Suppressor macrophage treated with lipopolysaccharide for 4 hours (primary cell): ENCODE measurements at places on chromosomes 3 and 15.

GRCh38 chr3:109188741-109189140 lies 52.2 kb downstream of the C3orf85 start:
- no peak for DNase-seq

DNA sequence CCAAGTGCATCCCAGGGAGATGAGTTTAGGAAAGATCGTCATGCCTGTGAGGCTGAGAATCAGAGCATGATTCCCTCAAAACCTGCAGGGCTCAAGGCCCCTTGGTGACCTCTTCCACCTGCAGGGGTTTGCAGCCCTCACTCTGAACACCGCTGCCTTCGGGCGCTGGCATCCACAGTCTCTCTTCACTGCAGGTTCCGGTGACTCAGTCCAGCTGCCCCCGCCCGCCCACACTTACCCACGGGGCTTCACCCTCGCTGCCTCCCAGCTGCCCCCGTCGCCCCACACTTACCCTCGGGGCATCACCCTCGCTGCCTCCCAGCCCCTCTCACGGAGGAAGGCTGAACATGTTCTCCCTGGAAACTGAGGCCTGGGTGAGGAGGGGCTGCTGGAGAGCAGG lies 277.1 kb downstream of the XXYLT1 start:
- no peak for DNase-seq

DNA sequence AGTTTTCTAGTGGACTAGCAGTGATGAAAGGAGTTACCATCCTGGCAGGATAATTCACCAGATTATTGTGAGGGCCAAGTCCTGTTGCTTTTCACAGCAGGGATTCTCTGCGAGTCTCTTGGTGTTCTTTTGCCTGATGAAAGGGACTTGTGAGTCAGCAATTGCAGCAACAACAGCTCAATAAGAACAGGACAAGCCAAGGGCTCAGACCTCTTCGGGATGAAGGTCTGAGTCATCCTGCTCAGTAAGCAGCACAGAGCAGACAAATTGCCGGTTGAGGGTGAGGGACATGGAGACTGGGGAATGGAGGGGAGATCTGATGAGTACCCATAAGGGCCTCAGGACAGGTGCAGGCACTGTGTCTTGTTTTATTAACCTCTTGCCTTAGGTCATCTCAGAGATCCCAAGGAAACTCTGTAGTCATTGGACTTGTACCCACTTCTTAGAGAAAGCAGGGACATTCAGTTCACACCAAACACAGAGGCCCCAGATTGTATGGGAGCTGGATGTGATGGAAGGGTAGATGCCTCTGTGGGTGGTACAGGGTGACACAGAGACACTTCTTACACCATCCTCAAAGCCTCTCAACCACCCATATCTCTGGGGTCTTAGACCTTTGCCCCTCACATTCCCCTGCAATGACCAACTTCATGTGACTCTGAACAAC lies 173.8 kb upstream of the TLE3 start:
- peak; percentile 92 for DNase-seq

- DNase-seq = peak; percentile 78
Observed at GRCh38 chr3:132343018-132343612, 25.9 kb downstream of the ACP3 start.

DNA sequence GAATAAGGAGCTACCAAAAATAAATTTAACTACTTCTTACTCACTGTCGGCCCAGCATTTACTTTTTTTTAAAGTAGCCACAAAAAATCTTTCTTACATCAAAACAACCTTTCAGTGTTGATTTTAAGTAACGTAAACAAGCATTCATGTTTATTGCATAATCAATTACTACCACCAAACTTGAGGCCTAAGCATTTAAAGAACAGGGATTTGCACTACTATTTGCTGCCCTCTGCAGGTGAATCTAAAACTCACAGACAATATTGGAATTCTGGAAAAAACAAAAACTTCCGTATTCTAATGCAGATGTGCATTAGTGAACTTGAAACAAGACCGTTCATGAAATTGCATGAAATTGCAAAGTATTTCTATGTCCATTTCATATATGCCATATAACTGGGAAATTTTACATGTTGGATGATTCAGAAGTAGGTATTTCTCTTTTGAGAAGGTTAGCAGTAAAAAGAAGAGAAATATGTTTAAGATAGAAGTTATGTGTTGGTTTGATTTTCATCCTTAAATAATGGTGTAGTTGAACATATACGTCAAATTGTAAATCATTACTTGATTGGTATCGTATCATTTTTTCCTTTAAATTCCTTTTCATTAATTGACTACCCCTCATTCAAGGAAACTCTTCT lies 55.6 kb downstream of the CGGBP1 start:
- peak; percentile 77 for DNase-seq

GRCh38 chr3:114417675-114418074 lies 123.8 kb downstream of the TIGIT start:
- DNase-seq = no peak

- no peak for DNase-seq
Observed at GRCh38 chr3:106518516-106518915, 649.7 kb upstream of the CBLB start.

DNA sequence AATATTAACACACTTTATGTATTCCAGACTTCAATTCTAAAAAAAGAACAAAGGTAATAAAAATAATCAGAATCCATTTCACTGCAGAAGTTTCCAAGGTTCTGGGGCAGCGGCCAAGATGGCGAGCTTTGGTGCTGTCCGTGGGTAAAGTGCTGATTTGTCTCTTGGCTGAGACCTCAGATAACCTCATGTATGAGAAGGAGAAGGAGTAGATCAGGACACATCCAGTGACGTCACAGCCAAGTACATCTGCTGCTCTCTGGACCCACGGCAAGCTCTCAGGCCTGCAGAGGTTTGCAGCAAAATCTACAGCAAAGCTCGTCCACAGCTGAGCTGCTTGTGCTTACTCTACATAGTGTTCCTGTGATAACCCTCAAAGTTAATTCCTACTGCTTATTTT lies 165.7 kb downstream of the MAGI1 start:
- DNase-seq = no peak

- DNase-seq = no peak
Observed at GRCh38 chr3:28013864-28014473, 227.4 kb upstream of the CMC1 start.

DNA sequence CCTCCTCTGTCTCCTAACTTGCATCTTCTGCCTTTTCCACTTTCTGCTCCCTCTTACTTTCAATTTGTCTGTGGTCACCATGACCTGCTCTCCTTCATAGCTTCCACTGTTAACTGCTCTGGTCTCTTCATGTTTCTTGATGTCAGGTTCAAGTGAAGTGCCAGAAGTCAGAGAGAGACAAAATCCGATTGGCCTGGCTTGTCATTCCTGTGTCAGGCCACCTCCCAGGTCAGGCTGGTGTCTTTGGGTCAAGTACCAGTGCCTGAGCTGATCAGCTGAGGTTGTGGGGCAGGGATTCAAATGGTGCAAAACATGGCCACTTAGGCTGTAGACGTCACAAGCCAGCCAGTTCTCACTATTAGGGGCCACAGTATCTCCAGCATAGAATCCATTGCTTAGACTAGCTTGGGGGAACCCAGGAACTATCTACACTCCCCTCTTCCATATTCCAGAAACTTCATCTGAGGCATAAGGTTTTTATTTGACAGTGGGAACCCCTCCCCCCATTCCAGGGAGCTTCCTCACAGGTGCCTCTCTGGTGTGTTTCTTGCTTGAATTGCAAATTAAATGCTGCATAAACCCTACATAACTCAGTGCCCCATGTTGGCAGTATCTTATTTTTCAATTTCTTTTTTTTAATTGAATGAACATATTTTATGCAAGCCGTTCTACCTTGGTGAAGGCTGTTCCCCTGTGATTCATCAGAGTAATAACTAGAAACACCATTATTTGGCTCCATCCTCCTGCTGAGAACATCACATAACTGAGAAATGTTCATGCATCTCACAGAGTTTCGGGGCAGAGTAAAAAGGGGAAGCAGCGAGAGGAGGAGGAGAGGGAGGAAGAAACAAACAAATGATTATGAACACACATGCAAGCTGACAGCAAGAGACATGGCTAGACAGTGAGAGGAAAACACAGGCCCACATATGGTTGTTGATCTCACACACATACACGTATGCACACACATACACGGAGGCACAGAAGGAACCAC lies 175.8 kb downstream of the TLE3 start:
- DNase-seq = no peak

GRCh38 chr3:136788154-136788553 lies 30.8 kb upstream of the SLC35G2 start:
- DNase-seq = no peak

GRCh38 chr3:193905541-193906396 lies 230.2 kb upstream of the HES1 start:
- no peak for DNase-seq

GRCh38 chr15:66698318-66698961 lies 3.6 kb upstream of the SMAD6 start:
- peak; percentile 75 for DNase-seq

GRCh38 chr3:109918740-109919139 lies 581.4 kb upstream of the DPPA4 start:
- DNase-seq = no peak

DNA sequence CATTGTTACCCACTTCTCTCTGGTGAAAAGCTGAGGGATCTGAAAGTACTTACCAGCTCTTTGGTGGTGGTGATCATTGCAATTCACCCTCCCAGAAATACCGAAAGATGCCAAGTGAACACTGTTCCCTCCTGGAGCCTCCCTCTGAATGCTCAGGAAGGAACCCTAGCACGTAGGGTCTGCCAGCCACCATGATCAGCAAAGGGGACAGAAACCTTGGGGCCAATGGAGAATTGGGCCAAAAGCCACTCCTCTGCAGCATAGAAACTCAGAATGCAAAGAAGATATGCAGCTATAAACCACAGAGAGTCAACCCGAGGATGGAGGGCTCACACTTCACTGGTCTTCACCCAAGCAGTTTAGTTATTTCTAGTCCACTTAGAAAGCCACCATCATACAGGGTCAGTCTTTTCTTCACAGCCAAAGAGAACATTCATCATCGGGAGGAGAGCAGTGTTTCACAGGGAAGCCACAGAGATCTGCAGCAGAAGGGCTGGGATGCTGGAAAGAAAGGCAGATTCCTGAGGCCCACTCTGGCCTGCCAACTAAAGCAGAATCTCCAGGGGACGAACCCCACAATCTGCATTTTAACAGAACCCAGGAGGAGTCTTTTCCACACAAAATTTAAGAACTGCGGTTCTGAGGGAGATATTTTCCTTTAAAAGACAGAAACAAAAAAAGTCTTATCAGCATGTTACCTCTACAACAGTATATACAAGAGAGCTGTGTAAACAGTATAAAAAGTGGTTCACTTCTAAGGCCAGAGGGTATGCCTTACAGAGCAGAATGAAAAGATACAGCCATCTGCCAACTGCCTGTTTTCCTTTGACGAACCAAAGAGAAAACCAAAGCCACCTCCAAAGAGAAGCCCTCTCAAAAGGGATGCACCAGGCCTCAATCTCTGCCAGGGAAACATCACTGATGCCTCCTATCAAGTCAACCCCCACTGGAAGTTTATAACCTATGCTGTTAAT lies 11.3 kb downstream of the TBC1D2B start:
- DNase-seq = no peak

DNA sequence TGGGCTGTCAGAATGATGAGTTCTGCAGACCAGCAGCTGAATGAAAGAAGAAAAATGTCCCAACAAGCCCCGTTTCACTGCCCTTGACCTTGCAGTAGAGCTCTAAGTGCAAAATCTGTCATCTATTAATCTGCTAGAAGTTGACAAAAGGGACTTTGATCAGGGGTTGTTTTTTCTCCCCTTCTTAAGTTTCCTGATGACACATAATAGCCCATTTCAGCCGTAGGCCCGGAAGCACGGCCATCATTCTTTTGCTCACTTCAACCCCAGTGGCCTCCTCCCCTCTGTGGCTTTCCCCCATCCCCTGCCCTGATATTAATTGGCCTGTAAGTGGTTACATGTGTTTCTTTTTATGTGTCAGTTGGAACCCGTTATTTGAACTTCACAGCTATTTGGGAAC lies 298.9 kb downstream of the RPLP1 start:
- DNase-seq = no peak

GRCh38 chr15:69015591-69015990 lies 1.1 kb downstream of the NOX5 start:
- DNase-seq = no peak

- no peak for DNase-seq
Observed at GRCh38 chr15:44207643-44208042, 12.6 kb upstream of the FRMD5 start.

GRCh38 chr15:100726070-100726420 lies 123.7 kb downstream of the ASB7 start:
- no peak for DNase-seq

DNA sequence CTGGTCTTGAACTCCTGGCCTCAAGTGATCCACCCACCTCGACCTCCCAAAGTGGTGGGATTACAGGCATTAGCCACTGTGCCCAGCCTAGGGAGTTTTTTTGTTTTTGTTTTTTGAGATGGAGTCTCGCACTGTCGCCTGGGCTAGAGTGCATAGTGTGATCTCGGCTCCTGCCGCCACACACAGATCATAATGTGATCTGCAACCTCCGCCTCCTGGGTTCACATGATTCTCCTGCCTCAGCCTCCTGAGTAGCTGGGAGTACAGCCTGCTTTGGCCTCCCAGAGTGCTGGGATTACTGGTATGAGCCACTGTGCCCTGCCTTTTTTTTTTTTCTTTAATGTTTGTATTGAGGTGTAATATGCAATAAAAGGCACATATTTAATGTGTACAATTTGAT lies 78.2 kb downstream of the SMAD3 start:
- DNase-seq = no peak

GRCh38 chr3:65444447-65444815 lies 594.3 kb downstream of the MAGI1 start:
- no peak for DNase-seq

DNA sequence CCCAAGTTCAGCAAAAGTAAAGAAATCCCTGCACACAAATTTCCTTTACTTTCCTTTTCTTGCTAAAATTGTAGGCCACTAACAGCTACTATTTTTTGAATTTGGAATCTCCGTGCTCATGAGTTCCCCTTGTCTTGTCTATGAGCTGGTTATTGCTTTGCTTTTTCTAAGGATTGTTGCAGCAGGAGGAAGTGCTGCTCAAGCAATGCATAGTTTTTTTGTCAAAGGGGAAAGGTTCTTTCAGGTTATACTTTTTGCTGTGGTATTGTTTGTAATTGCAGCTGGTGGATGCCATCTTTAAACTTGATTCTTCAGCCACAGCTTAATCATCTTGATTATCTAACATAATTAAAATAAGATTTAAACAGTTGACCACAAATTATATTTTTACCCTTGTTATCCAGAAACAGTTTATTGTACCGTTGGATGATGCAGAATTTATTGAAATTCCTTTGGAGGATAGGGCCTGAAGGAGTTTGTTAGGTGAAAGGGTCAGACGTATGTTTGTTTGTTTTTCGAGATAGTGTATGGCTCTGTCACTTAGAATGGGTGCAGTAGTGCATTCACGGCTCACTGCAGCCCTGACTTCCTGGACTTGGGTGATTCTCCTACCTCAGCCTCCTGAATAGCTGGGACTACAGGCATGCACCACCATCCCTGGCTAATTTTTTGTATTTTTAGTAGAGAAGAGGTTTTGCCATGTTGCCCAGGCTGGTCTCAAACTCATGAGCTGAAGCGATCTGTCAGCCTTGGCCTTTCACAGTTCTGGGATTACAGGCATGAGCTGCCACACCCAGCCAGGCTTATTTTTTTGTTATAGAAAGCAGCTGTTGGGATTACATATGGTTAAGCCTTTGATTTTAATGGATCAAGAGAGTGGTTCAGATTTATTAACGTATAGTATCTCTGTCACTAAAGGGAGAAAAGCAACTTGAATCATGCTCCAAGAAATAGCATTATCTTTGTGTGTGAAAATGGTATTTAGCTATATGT lies 11.7 kb downstream of the MGA start:
- no peak for DNase-seq

- DNase-seq = peak; percentile 45
Observed at GRCh38 chr15:70920981-70921696, 28.5 kb downstream of the LRRC49 start.

GRCh38 chr15:27059610-27060202 lies 88.7 kb downstream of the GABRG3 start:
- DNase-seq = peak; percentile 53
